ENCODE measurements at places on chromosomes 2 and 18.
A peak's percentile ranks its signal among the peaks of the same experiment; 100 is the strongest.

DNA sequence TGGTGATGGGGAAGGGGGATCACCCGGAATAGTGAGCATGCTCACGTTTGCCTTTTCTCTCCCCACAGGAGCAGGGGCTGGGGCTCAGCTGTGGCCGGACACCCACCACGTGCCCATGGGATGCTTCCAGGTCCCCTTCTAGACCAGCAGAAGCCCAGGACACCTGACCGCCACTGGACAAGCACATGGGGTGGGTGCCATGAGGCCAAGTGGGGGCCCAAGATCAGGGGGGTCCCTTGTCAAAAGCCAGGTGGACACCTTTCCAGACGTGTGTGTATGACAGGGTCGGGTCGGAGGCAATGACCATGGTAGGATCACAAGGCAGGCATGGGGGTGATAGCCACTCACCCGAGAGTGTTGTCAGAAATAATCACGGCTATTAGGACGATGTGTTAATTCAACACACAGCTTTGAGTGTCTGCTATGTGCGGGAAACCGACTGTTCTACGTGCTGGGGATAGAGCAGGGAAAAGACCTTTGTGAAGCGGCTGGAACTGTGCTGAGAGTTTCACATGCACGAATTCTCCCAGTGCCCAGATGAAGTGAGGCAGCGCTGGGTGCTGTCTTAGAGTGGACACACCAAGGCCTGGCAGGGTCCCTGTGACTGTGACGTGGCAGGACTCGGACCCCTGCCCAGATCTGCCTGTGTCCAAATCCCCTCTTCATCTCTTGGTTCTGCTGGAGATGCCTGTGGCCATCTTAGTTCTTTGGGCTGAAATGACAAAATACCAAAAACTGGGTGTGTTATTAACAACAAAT is 244.7 kb downstream of the NDUFA10 start:
- DNase-seq, result no peak

DNA sequence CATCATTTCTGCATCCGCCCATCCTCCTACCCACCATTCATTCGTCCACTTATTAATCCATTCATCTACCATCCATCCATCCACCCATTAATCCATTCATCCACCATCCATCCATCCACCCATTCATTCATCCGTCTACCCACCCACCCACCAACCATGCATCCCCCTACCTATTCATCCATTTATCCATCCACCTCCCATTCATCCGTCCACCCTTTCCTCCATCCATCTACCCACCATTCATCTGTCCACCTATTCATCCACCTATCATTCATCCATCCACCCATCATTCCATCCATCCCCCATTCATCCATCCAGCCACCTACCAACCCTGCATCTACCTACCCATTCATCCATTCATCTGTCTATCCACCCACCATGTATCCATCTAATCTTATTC is 83.5 kb upstream of the MCFD2 start:
- DNase-seq, result no peak

- DNase-seq, result no peak
Measured at GRCh38 chr2:44010266-44010665, 14.5 kb upstream of the LRPPRC start.

GRCh38 chr18:45061359-45061758 is 380.7 kb downstream of the SETBP1 start:
- DNase-seq, result no peak

GRCh38 chr2:168132389-168132788 is 115.0 kb downstream of the STK39 start:
- no peak for DNase-seq

- no peak for DNase-seq
Measured at GRCh38 chr2:191122638-191123294, 28.0 kb downstream of the STAT4 start.

GRCh38 chr2:45674035-45674816 is 22.8 kb downstream of the PRKCE start:
- DNase-seq, result no peak

- DNase-seq, result peak; percentile 59
Measured at GRCh38 chr2:241863536-241863954, 4.9 kb upstream of the PDCD1 start.

GRCh38 chr2:9187620-9188214 is 18.9 kb upstream of the ASAP2 start:
- no peak for DNase-seq

GRCh38 chr2:3298191-3298590 is 79.4 kb downstream of the EIPR1 start:
- no peak for DNase-seq

DNA sequence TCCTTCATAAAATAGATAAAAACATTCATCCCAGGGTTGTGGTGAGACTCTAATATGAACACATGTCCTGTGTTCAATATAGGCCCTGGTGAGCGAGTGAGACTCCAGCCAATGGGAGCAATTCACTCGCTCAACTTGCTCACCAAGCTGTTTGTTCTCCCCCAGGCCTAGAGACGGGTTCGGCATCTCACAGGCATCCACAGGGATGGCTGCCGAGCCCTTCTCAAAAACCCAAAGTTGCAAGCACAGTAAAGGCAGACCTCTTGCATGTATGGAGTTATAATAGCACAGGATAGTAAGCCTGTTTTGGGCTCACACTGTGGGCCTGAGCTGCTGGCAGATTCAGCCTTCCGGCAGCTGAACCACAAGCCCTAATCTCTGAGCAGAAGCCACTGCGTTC is 15.7 kb downstream of the PARD6G start:
- DNase-seq, result no peak

DNA sequence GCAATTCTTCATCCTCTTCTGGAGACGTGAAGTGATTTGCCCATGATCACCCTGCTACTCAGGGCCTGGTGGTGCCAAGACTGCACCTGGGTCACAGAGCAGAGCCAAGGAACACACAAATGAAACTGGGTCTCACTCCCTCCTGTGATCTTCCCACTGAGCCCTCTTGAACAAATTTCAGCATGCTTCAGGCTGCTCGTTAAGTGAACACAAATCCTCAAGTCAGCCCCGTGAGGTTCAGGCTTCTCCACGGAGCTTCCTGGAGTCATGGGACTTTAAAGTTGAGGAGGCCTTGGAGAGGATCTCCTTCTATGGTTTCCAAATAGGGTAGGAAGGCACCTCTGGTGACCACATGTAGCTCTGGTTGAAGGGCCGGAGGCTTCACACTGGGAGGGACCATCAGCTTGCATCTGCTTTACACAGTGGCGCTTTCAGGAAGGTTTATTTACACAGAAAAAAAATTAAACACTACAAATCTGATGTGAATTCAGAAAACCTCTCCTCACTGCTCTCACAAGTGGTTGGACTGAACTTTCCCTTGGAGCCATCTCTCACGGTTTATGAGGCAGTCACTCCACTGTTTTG is 255.4 kb downstream of the LOXHD1 start:
- no peak for DNase-seq

- DNase-seq, result no peak
Measured at GRCh38 chr2:67457699-67458098, 60.6 kb downstream of the ETAA1 start.

- DNase-seq, result no peak
Measured at GRCh38 chr18:13217971-13218367, 591 bp upstream of the LDLRAD4 start.

- DNase-seq, result no peak
Measured at GRCh38 chr2:234818937-234819336, 132.9 kb upstream of the SH3BP4 start.

- DNase-seq, result no peak
Measured at GRCh38 chr2:105362862-105363591, 25.7 kb downstream of the C2orf49 start.

DNA sequence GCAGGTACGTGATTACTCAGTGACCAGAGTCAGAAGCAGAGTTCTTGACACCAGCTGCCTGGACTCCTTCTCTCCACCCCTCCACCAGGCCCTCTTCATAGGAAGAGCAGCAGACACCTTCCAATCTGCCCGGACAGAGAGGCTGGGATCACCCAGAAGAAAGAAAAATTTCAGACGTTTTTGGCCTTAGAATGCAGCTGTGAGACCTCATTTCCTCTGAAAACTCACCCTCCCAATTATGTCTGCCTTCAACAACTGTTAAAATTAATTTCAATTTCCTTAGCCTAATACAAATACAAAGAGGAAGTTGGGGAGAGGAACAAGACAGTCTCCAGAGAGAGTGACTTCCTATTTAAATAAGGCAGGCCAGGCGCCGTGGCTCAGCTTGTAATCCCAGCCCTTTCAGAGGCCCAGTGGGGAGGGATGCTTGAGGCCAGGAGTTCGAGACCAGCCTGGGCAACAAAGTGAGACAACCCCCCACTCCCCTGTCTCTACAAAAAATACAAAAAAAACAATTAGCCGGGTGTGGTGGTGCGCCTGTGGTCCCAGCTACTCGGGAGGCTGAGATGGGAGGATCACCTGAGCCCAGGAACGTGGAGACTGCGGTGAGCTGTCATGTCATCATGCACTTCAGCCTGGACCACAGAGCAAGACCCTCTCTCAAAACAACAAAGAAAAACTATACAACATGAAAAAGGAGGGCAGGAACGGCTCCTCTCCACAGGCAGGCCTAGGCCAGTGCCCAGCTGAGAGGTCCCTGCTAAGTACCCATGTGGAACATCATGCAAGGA is 1.6 kb downstream of the SLC66A2 start:
- DNase-seq, result no peak

DNA sequence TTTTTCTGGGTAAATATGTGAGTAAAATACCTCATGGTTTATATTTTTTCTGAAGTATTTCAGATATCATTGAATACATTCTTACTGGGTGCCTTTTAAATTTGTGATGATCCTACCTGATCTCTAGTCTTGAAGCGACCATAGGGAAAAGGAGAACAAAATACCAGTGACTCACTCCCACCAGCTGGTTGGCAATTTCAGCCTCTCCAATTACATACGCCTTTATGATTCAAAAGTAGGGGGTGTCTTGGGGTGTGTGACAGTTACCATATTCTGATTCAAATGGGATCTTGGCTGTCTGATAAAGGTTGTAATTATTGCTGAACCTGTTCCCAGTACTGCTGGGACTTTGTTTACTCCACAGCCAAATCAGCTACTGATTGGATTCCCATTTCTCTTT is 175.9 kb upstream of the NXPH2 start:
- DNase-seq, result no peak

- no peak for DNase-seq
Measured at GRCh38 chr2:179550214-179550613, 285.6 kb upstream of the SESTD1 start.

DNA sequence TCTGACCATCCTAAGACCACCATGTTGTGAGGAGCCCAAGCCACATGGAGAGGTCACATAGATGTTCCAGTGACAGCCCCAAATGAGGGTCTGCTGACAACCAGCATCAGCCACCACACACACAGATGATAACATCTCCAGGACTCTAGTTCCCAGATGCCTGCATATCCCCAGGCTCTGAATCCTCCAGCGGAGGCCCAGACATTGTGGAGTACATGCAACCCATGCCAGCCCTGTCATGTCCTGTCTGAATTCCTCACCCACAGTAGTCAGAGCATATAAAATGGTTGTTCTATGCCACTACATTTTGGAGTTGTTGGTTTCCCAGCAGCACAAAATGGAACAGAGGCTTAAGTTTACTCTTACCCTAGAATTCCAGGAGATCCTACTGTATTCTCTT is 122.0 kb upstream of the SLC35G4 start:
- no peak for DNase-seq

DNA sequence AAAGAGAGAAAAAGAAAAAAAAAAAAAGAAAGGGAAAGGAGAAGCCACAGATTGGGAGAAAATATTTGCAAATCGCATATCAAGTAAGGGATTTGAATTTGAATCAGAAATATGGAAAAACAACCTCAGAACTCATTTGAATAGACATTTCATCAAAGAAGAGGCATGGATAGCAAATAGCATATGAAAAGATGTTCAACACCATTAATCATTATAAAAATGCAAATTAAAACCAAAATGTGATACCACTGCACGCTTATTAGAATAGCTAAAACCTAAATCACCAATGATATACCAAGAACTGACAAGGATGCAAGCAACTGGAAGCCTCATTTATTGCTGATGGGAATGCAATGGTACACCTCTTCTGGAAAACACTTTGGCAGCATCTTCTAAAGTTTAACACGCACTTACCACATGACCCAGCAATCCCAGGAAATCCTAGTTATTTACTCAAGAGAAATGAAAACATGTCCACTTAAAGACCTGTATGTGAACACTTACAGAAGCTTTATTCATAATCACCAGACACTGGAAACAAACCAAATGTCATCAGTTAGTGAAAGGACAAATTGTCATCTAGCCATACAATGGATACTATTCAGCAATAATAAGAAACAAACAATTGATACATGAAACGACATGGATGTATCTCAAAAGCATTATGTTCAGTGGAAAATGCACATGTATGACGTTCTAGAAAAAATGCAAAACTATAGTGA is 10.3 kb downstream of the DNER start:
- DNase-seq, result no peak

DNA sequence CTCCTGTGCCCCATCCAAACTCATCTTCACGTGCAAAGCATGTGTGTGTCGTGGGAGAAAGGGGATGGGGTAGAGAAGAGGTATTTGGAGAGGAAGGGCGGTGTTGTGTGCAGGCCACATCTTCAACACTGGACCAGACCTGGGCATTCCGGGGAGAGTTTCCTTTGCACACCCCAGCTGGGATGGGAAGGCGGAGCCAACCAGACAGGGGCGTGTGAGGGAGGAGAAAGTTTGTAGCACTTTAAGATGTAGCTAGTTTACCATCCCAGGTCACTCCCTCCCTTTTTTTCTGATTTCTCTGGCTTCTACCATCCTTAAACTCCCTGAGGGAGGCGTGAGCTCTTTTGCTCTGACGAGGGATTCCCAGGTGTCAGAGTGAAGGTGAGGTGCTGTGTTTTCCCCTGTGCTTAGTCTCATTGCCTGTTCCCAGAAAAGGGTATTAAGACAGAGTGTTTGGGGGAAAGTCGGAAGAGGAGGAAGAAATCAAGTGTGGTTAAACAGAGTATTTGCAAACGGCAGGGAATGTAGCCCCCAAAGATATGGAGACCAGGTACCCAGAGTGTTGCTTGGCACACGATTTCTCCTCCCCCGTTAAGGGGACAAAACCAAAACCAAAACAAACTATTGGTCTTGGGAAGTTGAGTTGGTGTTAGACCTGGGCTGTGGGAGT is 1.6 kb downstream of the SETBP1 start:
- DNase-seq, result no peak

DNA sequence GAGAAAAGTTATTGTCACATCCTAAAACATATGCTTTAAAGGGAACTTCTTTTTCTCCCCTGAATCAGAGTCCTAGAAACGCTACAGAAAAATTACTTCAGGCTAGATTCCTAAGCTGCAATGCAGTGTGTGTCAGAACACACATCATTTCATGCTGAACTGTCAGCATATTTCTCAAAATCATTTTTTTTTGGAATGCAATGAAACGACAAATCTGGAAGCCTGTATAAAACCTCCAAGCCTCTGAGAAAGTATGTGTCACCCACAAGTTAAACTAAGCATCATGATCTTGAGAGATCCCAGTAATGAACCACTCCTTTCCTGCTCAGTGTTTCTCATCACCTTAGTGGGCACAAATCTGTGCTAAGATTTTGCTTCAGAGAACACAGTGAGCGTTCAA is 276.2 kb downstream of the ZNF521 start:
- no peak for DNase-seq

- no peak for DNase-seq
Measured at GRCh38 chr2:86703704-86704361, 16.3 kb upstream of the RMND5A start.

- no peak for DNase-seq
Measured at GRCh38 chr2:100895934-100896685, 76.2 kb downstream of the NPAS2 start.

- DNase-seq, result no peak
Measured at GRCh38 chr2:237752761-237753165, 45.8 kb upstream of the RBM44 start.

Data from activated T-helper 9 cell treated with anti-CD3 and anti-CD28 coated beads, Interleukin-2, amount 50 U/mL, for 16 hours (primary cell).